Type B pancreatic cell (in vitro differentiated cells): ENCODE measurements at places on chromosomes 12 and 14. TPM values are rescaled to one million over a fixed set of nuclear protein-coding genes. Genes with fewer than 3 reads are reported as not detected.
A peak's percentile ranks its signal among the peaks of the same experiment; 100 is the strongest.

Gene ATXN7L3B
- 57.6 and 67.3 TPM in 2 replicates for total RNA-seq

Gene BDKRB1
- 0.62 TPM in 1 of 2 replicates, not detected in the other for total RNA-seq

Gene ACADS
- total RNA-seq = 12.1 and 16.4 TPM in 2 replicates

Gene STON2
- 40.4 and 105 TPM in 2 replicates for total RNA-seq

Gene AHNAK2
- 1.1 and 2.0 TPM in 2 replicates for total RNA-seq

Gene RTL1
- 1.5 and 5.4 TPM in 2 replicates for total RNA-seq

Gene RHNO1
- 46.8 and 51.7 TPM in 2 replicates for total RNA-seq

GRCh38 chr12:131074221-131075083, 120.7 kb downstream of the ADGRD1 start:
- H3K36me3 ChIP-seq = no peaks in the 10 kb centered on the region
- H3K4me3 ChIP-seq = no peak overlapping the region
- H3K27ac ChIP-seq = no peak overlapping the region
- H3K27me3 ChIP-seq = no peaks in the 10 kb centered on the region
- DNase-seq = peak; percentile 52

- H3K4me1 ChIP-seq = peaks cover 4% of the 10 kb centered on the region
- H3K27me3 ChIP-seq = no peaks in the 10 kb centered on the region
- no peak overlapping the region for H3K27ac ChIP-seq
- H3K36me3 ChIP-seq = no peaks in the 10 kb centered on the region
Measured at GRCh38 chr12:107474639-107475539, 210.7 kb upstream of the PWP1 start.

- peaks cover 32% of the 10 kb centered on the region for H3K4me1 ChIP-seq
- H3K36me3 ChIP-seq = no peaks in the 10 kb centered on the region
- peak overlapping the region; percentile 90 for H3K4me3 ChIP-seq
- peak overlapping the region; percentile 57 for H3K27ac ChIP-seq
Measured at GRCh38 chr12:81078469-81079196, 754 bp downstream of the ACSS3 start.

GRCh38 chr14:74049876-74050495, 30.8 kb downstream of the BBOF1 start:
- H3K36me3 ChIP-seq = no peaks in the 10 kb centered on the region
- no peak overlapping the region for H3K4me3 ChIP-seq
- H3K27me3 ChIP-seq = no peaks in the 10 kb centered on the region
- no peaks in the 10 kb centered on the region for H3K4me1 ChIP-seq
- no peak for DNase-seq
- H3K27ac ChIP-seq = no peak overlapping the region

DNA sequence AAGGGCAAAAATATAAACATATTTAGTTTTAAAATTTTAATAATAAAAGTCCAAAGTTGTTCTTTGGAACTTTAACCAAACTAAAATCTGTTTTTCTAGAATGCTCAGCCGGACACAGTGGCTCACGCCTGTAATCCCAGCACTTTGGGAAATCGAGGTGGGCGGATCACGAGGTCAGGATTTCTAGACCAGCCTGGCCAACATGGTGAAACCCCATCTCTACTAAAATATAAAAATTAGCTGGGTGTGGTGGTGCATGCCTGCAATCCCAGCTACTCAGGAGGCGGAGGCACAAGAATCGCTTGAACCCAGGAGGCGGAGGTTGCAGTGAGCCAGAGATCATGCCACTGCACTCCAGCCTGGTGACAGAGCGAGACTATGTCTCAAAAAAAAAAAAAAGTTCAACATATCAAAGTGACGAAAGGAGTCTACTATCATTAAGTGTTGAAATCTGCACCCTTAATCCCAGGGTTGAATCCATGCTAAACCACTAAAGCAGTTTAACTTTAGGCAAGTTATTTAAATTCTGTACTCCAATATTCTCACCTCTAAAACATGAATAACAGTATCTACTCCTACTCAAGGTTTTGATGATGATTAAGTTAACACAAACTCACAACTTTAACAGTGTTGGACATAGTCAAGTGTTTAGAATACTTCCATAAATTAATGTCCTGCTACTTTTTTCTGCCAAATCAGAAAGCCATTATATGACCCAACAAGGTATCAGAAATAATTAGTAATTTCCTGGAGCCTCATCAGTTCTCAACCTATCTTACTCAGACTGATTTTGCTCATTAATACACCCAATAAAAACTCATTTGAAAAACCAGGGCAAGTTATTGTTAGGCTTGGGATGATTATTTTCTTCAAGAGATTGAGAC, 11.0 kb downstream of the HNRNPC start:
- H3K4me3 ChIP-seq = peak overlapping the region; percentile 27
- no peaks in the 10 kb centered on the region for H3K27me3 ChIP-seq
- no peak for DNase-seq
- H3K36me3 ChIP-seq = peaks cover 57% of the 10 kb centered on the region

DNA sequence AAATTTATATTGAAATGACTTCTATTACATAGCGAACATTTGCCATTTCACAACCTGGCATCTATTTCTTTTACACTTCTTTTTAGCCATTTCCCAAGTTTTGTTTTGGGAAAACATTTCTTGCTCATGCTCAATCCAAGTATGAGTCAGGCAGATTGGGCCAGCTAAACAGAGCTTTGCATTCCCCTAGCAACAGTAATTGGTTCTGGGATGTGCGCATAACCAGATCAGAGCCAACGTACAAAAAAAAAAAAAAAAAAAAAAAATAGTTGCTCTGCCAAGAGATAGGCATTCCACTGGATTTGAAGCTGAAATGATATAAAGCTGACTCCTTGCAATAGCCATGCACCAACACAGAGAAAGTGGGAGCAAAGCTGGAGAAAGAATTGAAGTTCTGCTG, 37.5 kb downstream of the PLCZ1 start:
- DNase-seq = no peak
- H3K4me3 ChIP-seq = no peak overlapping the region
- H3K27ac ChIP-seq = no peak overlapping the region
- peaks cover 4% of the 10 kb centered on the region for H3K36me3 ChIP-seq
- no peaks in the 10 kb centered on the region for H3K27me3 ChIP-seq
- no peaks in the 10 kb centered on the region for H3K4me1 ChIP-seq

DNA sequence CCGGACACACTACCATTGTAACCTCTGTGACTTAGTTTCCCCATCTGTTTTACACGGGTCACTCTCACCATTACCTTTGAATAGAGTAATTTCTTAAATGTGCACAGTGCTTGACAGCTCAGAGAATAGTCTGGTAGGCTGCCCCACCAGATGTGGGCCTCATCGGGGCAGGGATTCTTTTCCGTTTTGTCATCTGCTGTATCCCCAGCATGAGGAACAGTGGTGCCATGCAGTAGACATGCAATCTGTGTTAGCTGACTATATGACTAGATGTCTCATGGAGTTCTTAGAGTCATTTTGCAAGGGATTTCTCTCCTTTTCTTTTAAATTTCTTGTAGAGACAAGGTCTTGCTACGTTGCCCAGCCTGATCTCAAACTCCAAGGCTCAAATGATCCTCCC, 44.9 kb upstream of the PLEKHG3 start:
- no peaks in the 10 kb centered on the region for H3K36me3 ChIP-seq
- no peak for DNase-seq
- H3K4me1 ChIP-seq = peaks cover 13% of the 10 kb centered on the region
- H3K27ac ChIP-seq = no peak overlapping the region
- H3K4me3 ChIP-seq = no peak overlapping the region
- H3K27me3 ChIP-seq = no peaks in the 10 kb centered on the region

DNA sequence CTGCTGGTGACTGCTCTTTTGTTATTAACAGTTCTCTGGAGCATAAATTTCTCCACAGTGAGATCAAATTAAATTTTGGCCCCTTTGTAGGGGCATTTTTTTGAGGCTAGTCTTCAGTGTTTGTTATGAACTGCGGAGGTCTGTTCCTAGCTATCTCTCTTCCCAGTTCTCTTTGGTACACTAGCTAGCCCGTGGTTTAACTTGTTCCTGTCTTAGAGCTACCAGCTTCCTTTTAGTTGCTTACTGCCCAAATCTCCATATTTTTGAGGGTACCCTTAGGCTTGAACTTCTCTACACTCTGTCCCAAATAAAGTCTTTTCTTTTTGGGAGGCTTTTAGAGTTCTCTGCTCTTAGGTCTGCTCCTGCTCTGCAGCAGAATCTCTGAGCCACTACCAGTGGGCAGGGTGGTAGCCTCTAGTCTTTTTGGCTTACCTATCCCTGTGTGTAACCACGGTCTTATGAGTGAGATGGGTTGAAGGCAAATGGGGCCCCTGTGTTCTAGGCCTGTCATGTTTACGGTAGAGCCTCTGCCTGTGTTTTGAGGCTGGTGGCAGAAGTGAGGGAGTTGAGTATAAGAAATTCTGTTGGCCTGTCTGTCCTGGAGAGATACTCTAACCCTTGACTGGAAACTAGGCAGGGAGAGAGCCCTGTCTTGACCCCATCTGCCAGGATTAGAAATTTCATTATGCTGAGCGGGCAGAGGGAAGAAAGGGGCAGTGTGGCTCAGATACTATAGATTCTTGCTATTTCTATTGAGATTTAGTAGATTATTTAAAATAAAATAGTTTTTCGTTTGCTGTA, 21.0 kb downstream of the CNOT2 start:
- H3K27me3 ChIP-seq = no peaks in the 10 kb centered on the region
- H3K27ac ChIP-seq = no peak overlapping the region
- no peak overlapping the region for H3K4me3 ChIP-seq
- peaks cover 22% of the 10 kb centered on the region for H3K36me3 ChIP-seq

- H3K36me3 ChIP-seq = no peaks in the 10 kb centered on the region
- no peaks in the 10 kb centered on the region for H3K4me1 ChIP-seq
- H3K27ac ChIP-seq = peak overlapping the region; percentile 4
- H3K27me3 ChIP-seq = no peaks in the 10 kb centered on the region
- DNase-seq = no peak
Measured at GRCh38 chr14:85234156-85235025, 295.6 kb upstream of the FLRT2 start.

GRCh38 chr12:42996869-42997431, 407.4 kb upstream of the PRICKLE1 start:
- no peak overlapping the region for H3K4me3 ChIP-seq
- no peak overlapping the region for H3K27ac ChIP-seq
- no peak for DNase-seq
- H3K4me1 ChIP-seq = peaks cover 7% of the 10 kb centered on the region

DNA sequence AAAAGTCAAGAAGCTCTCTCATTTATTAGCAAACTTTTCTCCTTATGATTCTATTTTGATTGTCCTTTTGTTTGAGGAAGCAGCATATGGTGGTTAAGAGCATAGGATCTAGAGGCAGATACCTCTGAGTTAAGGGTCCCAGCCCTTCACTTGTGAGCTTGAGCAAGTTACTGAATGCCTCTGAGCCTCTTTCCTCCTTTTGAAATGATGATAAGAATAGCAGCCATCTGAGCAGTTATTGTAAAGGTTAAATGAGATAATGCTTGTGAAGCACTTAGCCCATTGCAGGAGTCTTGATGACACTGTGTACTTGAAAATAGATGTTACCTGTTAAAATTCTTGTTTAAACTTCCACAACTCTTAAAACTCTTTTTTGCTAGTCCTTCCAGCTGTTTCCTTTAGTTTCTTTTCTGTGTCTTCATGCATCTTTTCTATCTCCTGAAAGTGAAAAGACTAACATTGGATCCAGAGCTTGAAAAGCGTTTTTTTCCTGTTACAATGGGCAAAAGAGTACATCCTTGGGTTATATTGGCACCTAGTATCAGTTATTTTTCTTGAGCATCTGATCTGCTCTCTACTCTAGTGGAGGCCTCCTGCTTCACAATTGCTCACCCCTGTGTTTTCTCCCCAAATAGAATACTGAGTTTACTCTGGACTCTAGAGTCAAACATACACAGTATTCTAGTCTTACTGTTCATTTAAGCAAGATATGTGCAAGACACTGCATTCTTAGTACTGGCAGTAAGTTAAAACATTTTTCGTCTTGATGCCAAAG, 3.1 kb downstream of the HIF1A start:
- no peaks in the 10 kb centered on the region for H3K27me3 ChIP-seq
- peak overlapping the region; percentile 61 for H3K27ac ChIP-seq
- peaks cover 47% of the 10 kb centered on the region for H3K4me1 ChIP-seq
- peak overlapping the region; percentile 99 for H3K4me3 ChIP-seq
- DNase-seq = no peak

GRCh38 chr12:4496145-4496838, 42.4 kb upstream of the RAD51AP1 start:
- H3K36me3 ChIP-seq = peaks cover 56% of the 10 kb centered on the region
- DNase-seq = no peak
- H3K4me3 ChIP-seq = no peak overlapping the region
- H3K4me1 ChIP-seq = no peaks in the 10 kb centered on the region
- no peaks in the 10 kb centered on the region for H3K27me3 ChIP-seq

GRCh38 chr12:112370199-112370598, 12.0 kb downstream of the HECTD4 start:
- H3K4me3 ChIP-seq = no peak overlapping the region
- no peak for DNase-seq
- peak overlapping the region; percentile 48 for H3K27ac ChIP-seq
- peaks cover 15% of the 10 kb centered on the region for H3K4me1 ChIP-seq
- H3K36me3 ChIP-seq = peaks cover 12% of the 10 kb centered on the region

- no peaks in the 10 kb centered on the region for H3K27me3 ChIP-seq
- DNase-seq = no peak
- peaks cover 5% of the 10 kb centered on the region for H3K36me3 ChIP-seq
- H3K4me1 ChIP-seq = peaks cover 10% of the 10 kb centered on the region
- H3K4me3 ChIP-seq = no peak overlapping the region
Measured at GRCh38 chr12:83113945-83114344, 427.2 kb downstream of the TMTC2 start.

- no peak for DNase-seq
- H3K4me1 ChIP-seq = peaks cover 26% of the 10 kb centered on the region
- H3K27ac ChIP-seq = no peak overlapping the region
Measured at GRCh38 chr12:106897082-106897481, 58.6 kb upstream of the TMEM263 start.
